Stimulated activated CD8-positive, alpha-beta memory T cell treated with anti-CD3 and anti-CD28 coated beads, Interleukin-15, amount 100 ng/mL, for 4 hours (primary cell): ENCODE measurements at places on chromosomes 1 and 21.

GRCh38 chr1:85818371-85818770 is 110.1 kb upstream of the ZNHIT6 start:
- no peak for DNase-seq

DNA sequence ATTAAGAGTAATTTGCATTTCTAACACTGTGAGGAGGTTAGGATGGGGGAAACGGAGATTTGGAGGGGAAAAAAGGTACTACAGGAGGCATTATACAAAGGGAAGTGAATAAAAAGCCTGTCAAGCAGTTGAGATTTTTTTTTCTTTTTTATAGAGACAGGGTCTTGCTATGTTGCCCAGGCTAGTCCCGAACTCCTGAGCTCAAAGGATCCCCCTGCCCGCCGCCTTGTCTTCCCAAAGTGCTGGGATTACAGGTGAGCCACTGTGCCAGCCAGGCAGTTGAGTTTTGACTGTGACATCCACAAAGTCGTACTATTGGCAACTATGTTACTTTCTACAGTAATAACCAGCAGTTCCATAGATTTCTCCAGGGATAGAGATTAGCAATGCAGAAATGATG is 2.6 kb downstream of the CLCC1 start:
- no peak for DNase-seq

- no peak for DNase-seq
Observed at GRCh38 chr1:152515434-152515783, 1.1 kb downstream of the CRCT1 start.

DNA sequence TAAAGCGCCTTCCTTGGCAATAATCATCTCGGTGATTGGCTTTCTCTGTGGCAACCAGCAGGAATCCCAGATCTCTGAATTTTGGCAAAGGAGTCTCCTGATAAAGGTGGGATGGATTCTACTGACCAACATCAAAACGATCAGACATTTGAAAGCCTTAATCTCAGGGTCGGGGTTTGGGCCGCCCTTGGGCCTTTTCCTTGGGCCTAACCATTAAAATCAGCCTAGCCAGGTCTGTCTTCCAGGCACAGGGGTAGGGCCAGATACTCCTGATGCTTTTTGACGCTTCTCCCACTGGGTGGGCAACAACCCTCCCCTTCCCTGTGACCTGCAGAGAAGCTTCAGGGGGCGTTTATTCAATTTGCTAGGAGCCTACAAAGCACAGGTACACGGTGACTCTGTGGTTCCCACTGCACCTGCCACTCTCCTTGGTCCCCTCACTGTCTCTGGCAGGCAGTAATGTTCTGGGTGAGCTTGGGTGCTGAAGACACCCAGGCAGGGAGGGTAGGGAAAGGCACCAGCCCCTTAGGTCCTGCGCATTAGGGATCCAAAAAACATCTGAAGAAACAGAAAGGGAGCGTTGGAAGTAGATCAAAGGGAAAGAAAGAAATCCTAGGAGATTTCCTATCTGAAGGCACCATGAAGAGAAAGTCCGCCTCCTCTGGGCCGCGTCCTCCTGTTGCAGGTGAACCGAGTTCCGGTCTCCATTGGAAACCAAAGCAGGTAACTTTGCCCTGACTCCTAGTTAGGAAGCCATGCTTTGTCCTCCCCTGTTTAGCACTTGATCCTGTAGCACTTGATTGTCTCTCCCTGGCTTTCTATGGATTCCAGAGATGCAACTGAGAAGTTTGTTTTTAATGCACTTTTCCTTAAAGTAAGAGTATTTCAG is 12.3 kb downstream of the RNU1-2 start:
- no peak for DNase-seq

- DNase-seq: no peak
Observed at GRCh38 chr21:39336457-39337008, 12.4 kb downstream of the HMGN1 start.

- no peak for DNase-seq
Observed at GRCh38 chr21:35504951-35505466, 455.9 kb upstream of the RUNX1 start.

GRCh38 chr1:213277036-213277435 is 226.0 kb downstream of the RPS6KC1 start:
- no peak for DNase-seq

GRCh38 chr1:2209400-2210083 is 15.0 kb upstream of the FAAP20 start:
- DNase-seq: no peak

- no peak for DNase-seq
Observed at GRCh38 chr1:205840146-205840923, 9.6 kb downstream of the PM20D1 start.

- DNase-seq: no peak
Observed at GRCh38 chr1:209421978-209422680, 161.4 kb upstream of the CAMK1G start.

DNA sequence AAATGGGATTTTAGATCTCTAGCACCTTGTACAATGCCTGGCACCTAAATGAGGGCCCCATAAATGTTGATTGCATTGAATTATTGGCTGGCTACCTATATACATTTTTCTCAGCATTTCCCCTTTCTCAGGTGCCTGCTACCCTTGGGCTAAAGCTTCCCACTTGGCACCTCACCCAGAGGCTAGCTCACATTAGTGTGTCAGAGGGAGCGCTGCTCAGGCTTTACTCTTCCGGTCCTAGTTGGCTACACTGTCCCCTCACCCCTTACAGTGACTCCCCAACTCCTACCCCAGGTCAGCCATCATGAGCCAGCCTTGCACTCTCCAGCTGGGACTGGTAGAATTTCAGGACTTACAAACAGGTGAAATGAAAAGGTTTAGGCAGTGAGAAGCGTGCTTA is 9.5 kb downstream of the TRAF5 start:
- no peak for DNase-seq

DNA sequence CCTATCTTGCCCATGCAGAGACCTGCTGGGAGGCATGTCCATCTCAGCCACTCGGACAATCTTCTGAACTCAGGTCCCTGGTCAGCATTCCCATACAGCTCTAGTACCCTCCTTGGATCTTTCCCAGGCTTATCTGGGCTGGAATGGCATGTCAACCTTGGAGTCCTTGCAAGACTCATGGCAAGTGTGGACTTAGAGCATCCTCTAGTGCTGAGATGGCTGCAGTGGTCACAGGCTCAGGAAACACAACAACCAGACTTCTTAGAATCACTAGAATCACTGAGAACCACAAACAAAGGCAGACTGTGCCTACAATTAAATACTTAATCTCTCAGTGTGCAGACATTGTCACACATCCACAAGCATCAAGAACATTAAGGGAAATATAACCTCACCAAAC is 73.1 kb upstream of the TSHB start:
- DNase-seq: no peak

GRCh38 chr1:165768513-165769394 is at the start of gene TMCO1:
TMCO1 (minus strand) TSS chr1:165768868; CDS start chr1:165768751, 117 bp downstream.
- peak; percentile 89 for DNase-seq

GRCh38 chr1:32082022-32082421 is 9.3 kb downstream of the TMEM39B start:
- no peak for DNase-seq

- DNase-seq: no peak
Observed at GRCh38 chr1:196875935-196876334, 11.9 kb upstream of the CFHR4 start.

DNA sequence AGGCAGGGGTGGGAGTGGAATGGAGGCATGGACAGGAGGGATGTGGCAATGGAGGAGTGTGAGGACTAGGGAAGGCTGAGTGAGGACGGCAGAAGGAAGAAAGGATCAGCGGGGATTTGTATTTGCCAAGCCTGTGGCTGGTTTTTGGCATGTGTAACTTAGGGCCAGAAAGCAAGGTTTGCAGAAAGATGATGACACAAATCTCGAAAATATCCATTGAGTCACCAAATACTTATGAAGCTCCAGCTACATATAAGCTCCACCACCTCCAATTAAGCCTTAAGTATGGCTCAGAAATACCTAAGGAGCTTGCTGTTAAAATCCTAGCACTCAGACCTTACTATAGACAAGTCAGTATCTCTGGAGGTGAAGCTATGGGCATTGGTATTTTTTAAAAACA is 90.1 kb downstream of the OMA1 start:
- DNase-seq: no peak

DNA sequence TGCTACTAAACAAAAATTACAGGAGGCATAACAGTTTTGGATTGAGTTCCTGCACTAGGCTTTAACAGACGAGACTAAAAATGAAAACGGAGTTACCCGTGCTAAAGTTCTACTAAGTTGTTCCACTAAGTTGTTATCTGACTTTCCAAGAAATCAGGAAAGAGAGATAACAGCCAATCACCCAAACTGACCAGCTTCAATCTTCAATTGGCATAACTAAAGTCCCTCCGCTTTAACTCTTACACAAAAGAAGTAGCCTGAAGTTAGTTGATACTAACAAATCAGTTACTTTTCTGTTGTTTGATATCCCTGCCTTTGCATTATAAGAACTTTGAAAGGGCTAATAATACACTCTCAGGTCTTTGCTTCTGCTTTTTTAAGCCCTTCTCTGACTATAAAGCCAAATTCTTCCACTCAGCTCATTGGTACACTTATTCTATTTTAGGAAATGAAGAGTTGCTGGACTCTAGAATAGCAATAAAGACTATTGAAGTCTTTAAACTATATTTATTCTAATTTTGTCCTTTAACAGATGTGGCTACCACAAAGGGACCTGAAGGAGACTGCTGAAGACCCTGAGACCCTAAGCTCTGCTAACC is 61.3 kb downstream of the TESK2 start:
- no peak for DNase-seq

DNA sequence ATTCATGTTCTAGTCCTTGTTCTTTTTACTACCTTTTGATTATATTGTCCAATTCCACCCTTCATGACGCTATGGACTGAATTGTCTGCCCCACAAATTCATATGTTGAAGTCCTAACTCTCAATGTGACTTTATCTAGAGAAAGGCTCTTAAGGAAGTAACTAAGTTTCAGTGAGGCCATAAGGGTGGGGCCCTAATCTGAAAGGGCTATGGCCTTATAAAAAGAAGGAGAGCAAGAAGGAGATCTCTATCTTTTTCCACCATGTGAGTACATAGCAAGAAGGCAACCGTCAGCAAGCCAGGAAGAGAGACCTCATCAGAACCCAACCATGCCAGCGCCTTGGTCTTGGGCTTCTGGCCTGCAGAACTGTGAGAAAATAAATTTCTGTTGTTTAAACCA is 95.9 kb downstream of the HIVEP3 start:
- DNase-seq: no peak

DNA sequence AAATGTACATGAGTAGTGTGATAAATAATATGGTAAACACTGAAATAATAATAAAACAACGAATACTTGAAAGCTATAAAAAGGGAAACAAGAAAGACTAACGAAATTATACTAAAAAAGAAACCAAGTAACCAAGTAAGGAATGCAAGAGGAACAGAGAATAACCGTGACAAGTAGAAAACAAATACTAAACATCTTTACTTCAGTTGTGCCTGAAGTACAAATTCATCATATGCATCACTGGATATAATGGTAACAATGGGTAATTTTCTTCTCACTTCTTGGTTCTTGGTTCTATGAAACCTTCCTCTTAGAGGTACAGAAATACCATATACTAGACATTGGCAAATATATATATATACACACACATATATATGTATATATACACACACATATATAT is 1093.6 kb upstream of the B3GALT2 start:
- no peak for DNase-seq

DNA sequence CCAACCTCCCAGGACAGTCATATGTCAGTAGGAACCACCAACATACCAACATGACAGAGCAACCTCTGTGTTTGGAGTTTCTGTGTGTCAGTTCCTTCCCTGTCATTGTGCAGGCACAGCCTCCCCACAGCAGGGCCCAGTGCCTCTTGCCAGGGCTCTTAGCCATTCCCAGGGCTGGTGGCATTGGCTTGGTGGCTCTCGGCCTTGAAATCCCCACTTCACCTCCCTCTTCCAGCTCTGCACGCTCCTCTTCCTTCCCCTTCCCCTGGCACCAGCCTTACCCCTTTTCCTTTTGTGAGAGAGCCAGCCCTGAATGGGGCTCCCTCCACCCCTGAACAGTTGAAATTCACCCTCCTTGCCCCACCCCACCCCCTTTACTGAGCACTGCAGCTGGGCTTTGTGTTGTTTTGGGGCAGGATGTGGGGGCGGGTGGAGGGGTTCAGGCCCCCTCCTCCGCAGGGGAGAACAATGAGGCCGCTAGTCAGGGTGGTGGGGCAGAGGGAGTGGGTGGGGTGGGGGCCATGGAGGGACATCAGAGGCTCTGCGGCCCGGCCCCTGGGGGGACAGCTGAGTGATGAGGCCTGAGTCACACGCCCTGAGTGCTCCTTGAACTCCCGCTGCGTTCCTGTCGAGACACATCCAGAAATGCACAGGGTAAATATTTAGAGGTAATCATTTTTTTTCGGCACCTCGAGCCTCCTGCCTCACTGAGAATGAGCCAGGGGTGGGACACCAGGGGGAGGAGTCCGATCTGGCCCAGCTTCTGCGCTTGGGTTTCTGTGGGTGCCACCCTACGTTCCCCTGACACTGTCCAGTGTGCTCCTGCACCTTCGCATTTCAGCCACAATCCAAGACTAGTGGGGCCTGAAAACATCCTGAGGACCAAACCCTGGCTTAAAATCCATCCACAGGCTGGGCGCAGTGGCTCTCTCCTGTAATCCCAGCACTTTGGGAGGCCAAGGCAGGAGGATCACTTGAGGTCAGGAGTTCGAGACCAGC is 28.6 kb downstream of the LGR6 start:
- no peak for DNase-seq

DNA sequence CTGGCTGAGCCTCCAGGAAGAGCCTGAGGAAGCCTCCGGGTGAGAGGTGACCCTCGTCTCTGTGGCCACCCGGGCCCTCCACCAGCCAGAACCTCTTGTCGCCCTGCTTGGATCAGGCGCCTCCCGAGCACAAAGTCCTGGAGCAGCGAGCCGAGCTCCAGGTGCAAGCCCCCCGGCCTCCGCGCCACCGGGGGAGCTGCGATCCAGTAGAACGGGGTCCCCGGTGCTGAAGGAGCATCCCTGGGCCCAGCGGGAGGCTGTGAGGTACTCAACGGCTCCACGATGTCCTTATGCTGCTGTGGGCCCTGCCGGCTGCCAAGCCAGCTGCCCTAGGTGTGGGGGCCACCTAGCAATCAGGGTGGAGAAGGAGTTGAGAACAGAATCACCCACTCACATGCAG is 102.8 kb downstream of the PRDM16 start:
- no peak for DNase-seq

GRCh38 chr21:44267655-44268142 is 6.0 kb upstream of the DNMT3L start:
- no peak for DNase-seq

DNA sequence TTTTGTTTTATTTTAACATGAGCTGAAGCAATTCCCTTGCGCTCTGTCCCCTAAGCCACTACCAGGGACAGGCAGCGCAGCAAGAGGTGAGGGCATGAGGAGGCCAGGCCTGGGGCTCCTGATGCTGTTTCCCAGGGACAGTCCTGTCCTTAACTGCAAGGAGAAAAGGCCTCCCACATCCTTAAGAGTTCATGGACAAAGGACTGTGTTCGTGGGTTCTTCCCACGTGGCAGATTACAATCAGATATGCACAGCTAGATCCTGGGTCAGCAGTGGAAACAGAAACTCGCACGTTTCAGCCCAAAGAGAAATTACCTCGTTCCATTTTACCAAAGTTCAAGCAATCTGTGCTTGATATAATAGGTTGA is 85.8 kb downstream of the MIS18A start:
- DNase-seq: no peak

- DNase-seq: no peak
Observed at GRCh38 chr1:93746021-93746812, 64.6 kb upstream of the BCAR3 start.

GRCh38 chr1:59657873-59658465 is 156.8 kb upstream of the HOOK1 start:
- DNase-seq: no peak

- no peak for DNase-seq
Observed at GRCh38 chr21:16196001-16196400, 466.2 kb downstream of the USP25 start.

GRCh38 chr21:41805038-41805437 is 38.2 kb upstream of the RIPK4 start:
- DNase-seq: no peak
